ENCODE measurements at places on chromosomes 3 and 15.

DNA sequence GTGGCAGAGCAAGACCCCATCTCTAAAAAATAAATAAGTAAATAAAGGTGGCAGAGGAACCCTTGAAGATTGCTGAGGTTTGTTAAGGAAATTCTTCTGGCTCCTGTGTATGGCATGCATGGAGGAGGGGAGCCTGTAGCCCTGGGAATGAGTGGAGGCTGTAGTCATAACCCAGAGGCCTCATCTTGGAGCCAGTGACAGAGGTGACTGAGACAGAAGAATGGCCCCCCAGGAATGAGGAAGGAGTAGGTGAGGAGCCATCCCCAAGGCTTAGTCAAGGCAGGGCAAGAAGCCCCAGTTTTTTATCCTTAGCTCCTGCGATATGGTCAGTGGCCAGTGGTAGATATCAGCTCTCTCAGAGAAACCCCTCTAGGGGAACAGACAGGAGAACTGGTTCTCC lies 46.5 kb downstream of the BSN start:
- no peak for DNase-seq

DNA sequence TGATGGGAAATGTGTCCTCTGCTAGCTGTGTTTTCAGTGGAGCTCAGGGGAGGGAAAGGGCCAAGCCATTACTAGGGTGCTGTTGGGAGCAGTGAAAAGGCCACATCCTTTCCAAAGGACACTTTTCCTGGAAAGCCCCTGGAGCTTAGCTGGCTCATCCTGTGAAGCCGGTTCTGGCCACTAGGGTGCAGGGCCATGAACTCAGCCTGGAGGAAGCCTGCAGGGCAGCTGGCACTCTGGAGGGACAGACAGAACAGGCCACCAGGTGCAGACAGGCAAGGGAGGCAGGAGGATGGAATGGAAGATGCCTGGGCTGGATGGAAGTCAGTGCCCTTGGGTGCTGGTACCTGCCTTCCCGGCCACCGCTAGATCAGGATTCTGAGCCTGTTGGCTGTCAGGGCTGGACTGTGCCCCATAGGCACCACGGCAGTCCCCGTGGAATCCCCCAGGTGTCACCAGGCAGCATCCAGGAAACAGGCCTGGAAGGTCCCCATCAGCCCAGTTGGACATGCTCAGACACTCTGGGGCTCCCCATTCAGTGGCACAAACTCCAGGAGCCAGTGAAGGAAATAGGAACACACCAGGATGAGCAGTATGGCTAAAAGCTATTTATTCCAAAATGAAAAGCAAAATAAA lies 76.2 kb upstream of the C2CD4B start:
- DNase-seq: no peak

DNA sequence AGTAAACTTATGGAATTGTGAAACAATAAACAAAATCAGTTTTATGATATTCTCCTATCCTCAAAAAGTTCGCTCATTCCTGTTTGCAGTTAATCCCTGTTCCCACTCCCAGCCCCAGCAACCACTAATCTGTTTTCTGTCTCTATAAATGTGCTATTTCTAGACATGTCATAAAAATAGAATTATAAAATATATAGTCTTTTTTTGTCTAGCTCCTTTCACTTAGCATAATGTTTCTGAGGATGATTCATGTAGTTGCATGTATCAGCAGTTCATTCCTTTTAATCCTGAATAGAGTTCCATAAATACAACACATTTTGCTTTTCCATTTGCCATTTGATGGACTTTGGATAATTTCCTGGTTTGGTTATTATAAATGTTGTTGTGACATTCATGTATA lies 140.0 kb downstream of the KCNAB1 start:
- no peak for DNase-seq

DNA sequence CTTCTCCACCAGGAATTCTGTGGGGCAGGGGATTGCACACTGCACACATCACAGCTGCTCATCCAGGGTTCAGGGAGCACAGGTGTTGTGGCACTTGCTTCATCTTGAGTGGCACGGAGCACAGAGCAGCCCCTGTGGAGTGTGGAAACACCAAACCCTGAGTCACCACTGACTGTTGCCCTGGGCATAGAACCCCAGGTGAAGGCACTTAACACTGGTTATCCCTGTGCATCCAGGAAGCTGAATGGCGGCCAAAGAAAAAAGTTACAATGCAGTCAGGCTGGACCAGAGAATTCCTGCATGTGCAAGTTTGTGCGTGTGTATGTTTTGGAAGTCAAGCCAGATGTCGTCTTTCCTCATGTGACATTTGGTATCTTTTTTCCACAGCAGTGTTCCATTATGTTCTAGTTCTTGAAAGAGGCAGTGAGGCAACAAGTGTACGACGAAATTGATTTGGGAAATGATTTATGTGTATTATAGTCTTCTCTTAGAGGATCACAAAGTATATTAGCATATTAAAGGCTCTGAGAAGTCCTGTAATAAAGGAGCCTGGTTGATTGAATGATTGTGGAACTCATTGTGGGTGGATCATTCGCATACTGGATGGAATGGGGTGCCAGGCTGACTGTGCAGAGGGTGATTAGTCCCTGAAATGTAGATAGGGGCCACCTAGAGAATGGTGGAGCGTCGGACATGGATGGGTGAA lies 292.3 kb downstream of the TLE3 start:
- DNase-seq: no peak

- DNase-seq: no peak
Measured at GRCh38 chr3:85476891-85477495, 518.2 kb downstream of the CADM2 start.

DNA sequence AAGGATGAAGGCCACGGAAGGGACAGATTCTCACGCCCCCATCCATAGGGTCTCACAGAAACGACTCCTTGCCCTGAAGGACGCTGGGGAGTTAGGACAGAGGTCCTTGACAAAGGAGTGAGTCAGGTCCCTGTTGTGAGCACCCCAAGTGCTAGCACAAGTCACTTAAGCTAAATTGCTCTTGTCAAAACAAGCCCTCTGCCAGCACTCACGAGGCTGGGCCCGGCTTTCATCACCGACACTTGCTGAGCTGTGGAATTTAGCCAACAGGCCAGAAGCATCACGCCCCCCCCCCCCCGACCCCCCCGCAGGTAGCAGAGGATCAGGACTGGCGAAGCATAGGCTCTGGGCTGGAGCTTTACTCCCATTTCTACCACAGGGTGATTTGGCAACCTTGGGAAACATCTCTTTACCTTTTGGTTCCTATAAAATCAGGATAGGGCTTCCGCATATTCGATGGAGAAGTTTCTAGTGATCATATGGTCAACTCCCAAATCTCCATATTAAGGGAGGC lies 75.4 kb downstream of the ADCY5 start:
- DNase-seq: no peak

DNA sequence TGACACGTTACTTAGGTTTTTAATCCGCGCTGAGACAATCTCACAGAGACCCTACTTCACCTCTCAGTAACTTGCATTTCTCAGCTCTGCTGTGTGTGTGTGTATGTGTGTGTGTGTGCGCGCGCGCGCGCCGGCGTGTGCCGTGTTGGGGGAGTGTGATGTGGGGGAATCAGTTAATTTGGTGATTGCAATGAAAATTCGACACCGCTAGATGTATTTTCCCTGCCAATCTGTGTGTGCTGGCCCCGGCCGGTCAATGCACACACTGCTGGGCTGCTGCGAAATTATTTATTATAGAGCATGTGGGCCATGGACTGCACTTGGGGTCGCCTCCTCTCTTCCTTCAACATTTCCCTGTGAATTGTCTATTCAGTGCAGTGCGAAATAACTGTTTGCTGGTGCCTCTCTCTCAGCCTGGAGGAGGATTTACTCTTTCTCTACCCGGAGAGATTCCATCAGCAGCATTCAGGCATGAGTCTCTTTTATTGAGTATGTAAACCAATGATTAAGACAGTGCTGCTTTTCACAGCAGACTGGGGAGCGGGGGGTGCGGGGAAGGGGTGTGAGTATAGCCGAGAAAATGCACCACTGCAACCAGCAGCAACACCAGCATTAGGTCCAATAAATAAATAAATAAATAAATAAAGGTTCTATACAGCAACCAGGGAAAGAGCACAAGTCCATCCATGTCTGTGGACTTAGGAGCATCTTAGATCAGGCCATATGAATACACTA lies 2.9 kb downstream of the CADM2 start:
- DNase-seq: no peak

DNA sequence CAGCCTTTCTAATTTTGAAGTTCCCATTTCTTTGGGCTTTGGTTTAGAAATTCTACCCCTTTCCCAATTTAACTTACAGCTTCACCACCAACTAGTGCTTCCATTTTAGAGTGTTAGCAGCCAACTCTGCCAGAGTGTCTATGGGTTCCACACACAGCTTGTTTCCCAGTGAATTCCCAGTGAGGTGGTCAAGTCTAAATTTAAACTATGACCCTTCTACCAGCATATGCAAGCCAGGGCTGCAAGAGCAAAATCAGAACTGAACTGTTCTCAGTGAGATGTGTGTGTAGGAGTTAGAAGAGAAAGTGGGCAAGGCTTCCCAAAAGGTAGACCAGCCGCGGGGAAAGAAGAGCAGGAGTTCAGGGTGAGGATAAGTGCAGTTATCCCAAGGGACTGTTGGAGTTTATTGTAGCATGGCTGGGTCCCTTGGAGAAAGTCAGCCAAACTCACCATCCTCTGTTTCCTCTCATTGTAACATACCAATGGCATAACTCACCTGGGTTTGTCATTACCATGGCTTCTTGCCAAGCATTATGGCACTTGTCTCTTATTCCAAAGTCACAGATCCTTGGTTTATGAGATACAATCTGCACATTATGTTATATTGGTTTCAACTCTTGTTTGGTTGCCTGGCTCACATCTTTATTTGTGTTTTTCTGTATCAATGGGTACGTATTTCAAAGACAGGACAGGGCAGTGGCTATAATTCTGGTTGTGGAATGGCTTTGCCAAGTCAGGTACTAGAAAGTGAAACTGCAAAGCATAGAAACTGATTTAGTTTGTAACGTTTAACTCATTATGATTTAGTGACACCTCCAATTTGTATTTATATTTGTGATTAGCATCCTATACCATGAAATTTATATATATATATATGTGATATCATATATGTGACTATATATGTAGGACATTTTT lies 130.2 kb upstream of the UMPS start:
- no peak for DNase-seq

GRCh38 chr3:147975165-147975564 lies 566.0 kb downstream of the ZIC1 start:
- no peak for DNase-seq

GRCh38 chr3:181006541-181006940 lies 17.0 kb upstream of the DNAJC19 start:
- DNase-seq: no peak

DNA sequence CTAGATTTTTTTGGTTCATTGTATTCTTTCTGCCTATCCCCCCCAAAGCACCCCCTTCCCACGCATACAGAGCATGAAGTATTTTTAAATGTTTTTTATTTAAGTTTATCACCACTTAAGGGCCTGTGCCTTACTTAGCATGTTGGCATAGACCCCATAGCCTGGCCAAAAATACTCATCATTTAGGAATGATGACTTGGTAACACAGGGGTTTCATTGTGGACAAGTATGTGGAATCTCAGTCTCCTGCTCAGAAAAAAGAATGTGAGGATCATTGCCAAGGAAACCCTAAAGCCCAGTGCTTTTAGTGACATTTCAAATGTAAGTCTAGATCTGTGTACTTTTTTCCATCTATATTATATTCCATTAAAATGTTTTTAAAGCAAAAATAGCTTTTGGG lies 146.3 kb downstream of the ALCAM start:
- DNase-seq: no peak

GRCh38 chr15:40061212-40061901 lies 22.4 kb upstream of the SRP14 start:
- no peak for DNase-seq

DNA sequence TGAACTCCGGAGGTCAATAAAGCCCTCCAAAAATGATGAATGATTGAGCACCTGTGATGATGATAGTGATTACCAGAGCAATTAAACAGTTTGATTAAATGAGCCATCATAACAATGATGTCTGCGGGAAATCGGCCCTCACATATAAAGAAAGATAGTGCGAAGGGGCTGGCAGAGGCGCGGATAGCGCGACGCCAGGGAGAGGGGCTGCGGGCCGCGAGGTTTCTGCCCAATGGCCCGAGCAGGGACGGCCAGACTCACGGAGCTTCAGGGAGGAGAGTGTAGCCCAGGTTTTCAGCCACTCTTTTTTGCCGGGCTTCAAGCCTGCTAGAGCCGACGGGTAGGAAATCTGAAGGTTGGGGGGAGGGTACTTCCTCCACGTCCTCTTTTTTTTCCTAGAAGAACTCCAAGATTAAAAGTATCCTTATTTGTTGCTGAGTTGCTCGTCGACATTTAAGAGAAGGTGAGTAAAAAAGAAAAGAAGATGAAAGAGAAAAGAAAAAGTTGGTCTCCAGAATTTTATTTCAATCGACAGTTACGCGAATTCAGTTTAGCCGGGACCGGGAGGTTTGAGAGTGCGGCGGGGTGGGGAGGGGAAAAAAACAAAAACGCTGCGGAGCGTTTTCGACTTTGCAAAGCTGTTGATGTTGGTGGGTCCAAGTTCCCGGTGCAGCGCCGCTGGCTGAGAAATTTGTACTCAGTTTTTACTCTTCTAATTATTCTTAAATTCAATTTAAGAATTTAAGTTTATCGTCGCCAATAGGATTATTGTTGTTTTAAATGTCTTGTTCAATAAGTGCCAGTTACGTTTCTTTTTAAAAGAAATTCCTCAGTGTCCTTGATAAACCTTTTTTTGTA lies 2.2 kb upstream of the MEIS2 start:
- DNase-seq: no peak

DNA sequence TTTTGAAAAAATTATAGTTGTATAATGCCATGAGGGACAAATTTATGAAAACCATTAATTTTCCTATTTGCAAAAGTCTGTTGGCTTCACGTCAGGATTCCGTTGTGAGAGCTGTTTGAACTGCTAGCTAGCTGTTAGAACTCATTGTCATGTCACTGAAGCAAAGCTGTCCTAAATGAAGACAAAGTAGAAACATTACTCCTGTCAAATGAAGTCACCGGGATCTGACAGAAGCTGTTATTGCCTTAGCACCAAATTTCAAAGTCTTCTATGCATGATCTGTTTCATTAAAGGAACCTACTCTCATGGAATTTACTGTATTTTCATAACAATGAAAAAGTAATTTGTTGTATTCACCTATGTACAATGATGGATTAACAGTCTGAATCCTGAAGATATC lies 479.8 kb downstream of the PLOD2 start:
- no peak for DNase-seq

DNA sequence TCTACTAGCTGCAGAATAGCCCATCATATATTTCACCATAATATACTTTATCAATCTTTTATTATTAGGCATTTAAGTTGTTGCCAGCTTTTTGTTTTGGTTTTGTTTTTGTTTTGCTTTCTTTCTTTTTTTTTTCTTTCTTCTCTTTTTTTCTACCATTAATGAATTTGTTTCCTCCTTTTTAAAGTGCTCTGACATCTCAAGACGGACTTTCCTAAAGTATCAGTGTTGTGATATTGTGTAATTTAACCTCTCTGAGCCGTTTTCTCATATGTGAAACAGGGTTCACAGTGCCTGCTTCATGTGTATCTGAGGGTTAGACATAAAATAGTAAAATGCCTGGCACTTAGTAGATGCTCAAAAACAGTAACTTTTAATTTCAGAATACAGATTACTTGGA lies 109.5 kb upstream of the IL12A start:
- DNase-seq: no peak
